Stimulated activated CD8-positive, alpha-beta memory T cell treated with anti-CD3 and anti-CD28 coated beads, Interleukin-15, amount 100 ng/mL, for 4 hours (primary cell): ENCODE measurements at places on chromosomes 7 and 10.

DNA sequence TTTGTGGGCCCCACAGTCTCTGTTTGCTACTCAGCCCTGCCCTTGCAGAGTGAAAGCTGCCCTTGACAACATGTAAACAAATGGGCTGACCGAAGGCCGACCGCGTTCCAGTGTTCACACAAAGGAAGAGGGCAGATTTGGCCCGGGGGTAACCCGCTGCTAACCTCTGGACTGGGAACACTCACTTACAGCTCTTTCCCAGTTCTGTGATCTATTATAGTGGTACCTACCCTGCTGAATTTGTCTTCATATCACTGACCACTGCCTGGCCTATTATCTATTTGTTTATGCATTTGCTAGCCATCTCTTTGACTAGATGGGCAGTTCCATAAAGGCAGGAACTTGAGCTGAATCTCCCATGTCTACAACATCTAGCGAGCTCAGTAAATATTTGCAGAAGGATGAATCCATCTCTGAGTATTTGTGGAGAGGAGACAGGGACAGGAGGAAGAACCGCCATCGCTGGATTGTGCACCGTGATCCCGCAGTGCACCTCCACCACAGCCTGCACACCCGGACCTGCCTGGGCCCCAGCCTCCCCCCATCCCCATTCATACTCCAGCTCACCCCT lies 15.2 kb downstream of the SLC29A3 start:
- DNase-seq = no peak

DNA sequence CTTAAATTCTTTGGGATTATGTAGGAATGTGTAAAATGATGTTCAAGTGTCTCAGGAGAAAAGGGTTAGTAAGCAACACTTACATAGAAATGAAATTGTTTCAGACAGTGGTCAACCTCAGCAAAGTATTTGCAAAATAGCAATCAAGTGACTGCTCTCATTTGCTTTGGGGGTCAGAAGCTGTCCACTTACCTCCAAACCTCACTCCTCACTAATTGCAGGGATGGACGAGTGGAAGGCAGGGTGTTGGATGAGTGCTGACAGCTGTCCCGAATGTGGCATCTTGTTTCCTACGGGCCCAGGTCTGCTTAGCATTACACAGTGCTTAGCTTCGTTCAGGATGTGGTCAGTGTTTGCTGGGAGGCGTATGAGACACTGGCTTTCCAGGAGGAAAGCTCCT lies 437.0 kb downstream of the SUGCT start:
- no peak for DNase-seq

GRCh38 chr7:128759242-128759641 lies 16.4 kb downstream of the OPN1SW start:
- no peak for DNase-seq

DNA sequence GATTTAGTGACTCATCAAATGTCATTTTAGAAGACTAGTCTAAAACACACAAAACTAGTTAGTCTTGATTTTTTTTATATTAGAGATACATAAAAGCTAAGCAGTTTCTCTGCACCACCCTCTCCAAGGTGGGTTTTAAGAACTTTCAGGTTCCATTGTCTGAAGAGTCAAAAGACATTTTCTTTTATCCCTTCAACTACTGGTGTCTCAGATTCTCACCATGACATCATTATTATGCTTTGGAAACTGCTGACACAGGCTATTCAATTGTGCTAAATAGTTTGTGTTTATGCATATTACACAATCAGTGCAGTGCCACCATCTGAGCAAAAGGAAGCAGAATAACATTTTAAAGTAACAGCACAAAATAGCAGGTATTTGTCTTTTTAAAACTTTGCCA lies 52.2 kb downstream of the IGF2BP3 start:
- DNase-seq = no peak

DNA sequence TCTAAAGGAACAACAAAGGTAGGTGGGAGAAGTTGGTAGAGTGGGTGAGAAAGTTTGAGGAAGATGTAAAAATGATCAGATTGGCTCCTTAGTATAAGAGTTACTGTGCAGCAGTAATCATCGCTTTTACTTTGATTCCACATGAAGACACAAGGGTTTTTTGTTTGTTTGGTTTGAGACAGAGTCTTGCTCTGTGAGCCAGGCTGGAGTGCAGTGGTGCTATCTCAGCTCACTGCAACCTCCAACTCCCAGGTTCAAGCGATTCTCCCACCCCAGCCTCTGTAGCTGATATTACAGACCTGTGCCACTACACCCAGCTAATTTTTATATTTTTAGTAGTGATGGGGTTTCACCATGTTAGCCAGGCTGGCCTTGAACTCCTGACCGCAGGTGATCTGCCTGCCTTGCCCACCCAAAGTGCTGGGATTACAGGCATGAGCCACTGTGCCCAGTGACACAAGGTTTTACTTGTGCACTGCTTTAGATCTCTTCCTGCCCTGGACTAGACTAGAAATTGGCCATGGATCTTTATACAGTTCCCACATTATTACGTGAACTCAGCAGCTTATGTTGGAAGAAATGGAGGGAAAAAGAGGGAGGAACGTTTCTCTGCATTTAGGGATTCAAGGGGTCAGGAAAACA lies 10.7 kb downstream of the LUC7L2 start:
- DNase-seq = no peak

DNA sequence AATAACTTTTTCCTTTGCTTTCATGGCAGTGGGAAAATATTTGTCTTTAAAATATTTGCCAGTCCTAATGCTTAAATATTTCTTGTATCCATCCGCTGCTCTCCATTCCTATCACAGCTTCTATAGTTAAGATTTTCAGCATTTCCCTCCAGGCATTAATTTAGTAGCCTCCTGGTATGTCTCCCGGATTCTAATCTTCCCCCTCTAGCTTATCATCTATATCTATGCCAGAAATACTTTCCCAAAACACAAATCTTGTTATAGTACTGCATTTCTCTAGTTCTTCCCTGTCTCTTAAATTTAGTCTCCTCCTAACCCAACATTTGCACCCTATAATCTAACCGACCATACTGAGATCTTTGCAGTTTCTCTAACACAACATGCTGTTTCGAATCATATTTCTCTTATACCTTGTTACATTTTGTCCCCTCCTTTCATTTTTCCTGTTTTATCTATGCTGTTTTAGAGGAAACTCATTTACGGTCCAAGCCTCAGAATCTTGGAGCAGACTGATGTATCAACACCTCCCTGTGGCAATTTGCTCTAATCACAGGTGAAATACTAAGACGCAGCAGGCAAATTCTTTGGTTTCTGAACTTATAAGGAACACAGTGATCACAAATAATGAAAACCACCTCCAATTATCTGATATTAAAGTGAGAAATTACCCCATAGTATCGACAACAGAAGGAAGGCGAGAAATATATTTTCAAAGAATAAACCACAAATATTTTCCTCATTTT lies 10.3 kb downstream of the CNTNAP2 start:
- DNase-seq = no peak

GRCh38 chr10:115974816-115975430 lies 298.1 kb downstream of the GFRA1 start:
- no peak for DNase-seq

DNA sequence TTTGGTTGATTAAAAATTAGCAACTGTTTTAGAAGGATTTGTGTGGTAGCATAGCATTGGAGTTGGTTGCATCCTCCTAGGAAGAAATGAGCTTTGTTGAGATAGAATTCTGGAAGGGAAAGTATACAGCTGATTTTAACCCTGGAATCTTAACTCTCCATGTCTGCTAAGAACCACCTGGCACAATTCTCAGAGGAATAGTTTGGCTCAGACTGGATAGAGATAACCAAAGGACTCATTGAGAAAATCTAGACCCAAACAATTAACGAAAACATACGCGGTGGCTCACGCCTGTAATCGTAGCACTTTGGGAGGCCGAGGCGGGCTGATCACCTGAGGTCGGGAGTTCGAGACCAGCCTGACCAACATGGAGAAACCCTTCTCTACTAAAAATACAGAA lies 99.1 kb upstream of the AOAH start:
- no peak for DNase-seq

GRCh38 chr10:75247797-75248196 lies 12.0 kb upstream of the COMTD1 start:
- DNase-seq = no peak

DNA sequence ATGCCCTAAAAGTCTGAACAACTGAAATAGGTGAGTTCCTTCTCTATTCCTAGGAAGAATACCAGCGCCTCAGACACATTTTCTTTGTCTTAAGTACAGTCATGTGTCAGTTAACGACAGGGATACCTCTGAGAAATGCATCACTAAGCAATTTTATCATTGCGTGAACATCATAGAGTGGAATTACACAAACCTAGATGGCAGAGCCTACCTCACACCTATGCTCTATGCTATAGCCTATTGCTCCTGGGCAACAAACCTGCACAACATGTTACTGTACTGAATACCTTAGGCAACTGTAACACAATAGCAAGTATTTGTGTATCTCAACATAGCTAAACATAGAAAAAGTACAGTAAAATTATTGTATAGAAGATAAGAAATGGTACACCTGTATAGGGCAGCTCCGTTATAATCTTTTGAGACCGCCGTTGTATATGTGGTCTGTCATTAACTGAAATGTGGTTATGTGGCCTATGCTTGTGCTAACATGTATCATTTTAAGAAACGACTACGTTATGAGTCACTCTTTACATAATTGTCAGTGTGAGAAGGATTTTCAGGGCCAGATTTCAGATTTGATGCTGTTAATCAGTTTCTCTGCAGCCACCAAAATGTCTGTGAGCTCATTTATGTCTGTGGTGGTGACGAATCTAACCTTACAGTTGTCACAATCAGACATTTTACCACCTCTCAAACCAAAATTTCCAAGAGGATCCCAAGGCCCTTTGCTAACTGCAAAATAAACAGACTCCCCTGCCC lies 66.1 kb upstream of the STK17A start:
- DNase-seq = no peak

GRCh38 chr7:40828686-40829600 lies 694.1 kb downstream of the SUGCT start:
- DNase-seq = no peak

DNA sequence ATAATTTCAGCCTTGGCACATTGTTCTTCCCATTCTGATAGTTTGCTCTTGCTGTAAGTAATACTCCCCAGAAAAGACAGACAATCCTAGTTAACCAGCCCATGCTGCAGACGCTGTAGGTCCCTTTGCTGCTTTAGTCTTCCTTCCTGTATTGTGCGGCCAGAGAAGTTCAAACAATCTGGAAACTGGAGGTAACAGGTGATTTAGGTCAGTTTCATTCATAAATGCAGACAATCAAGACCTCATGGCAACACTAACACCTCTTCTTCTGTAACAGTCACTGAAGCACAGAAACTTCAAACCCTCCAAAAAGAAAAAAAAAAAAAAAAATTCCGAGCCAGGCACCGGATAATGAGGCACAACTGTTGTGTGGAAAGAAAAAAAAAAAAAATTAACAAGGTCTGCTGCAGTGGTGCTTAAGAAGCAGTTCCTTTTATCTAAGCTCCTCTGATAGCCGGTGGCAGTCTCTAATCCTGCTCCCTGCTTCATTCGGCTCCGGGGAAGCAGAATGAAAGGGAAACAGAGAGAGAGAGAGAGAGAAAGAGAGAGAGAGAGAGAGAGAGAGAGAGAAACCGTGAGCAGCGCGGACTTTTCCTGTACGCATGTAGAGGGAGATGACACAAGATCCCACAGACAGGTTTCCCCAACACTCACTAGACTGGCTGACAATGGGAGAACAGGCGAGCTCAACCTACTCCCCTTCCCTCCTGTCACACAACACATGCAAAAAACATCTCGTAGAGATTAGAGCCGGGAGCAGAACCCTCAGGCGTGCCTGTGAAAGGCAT lies at the start of gene SEMA3A:
Gene SEMA3A (minus strand): TSS at position 306 of the 788 bp plus-strand sequence. CDS start 203 bp downstream, at position 103.
- DNase-seq = no peak

DNA sequence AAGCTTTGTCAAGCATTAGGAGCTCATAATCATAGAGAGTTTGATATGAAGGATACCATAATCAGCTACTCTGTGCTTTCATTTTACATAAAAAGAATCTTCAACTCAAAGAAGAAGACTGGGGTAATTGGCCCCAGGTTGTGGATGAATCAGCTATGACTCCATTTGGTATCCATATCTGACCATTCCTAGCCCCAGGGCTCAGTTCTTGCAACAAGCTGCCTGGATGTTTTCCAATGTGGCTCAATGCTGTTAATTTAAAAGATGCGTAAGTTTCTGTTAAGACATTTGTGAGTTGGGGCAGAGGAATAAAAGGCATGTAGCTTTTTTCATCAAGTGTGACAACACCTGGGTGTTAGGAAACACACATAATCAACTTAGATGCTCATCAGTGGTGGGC lies 951.1 kb downstream of the NRG3 start:
- DNase-seq = no peak

- no peak for DNase-seq
Measured at GRCh38 chr10:132884691-132885271, 57.6 kb downstream of the CFAP46 start.

GRCh38 chr10:21689881-21690280 lies 155.8 kb downstream of the MLLT10 start:
- DNase-seq = no peak

- no peak for DNase-seq
Measured at GRCh38 chr7:69782917-69783684, 184.8 kb downstream of the AUTS2 start.

DNA sequence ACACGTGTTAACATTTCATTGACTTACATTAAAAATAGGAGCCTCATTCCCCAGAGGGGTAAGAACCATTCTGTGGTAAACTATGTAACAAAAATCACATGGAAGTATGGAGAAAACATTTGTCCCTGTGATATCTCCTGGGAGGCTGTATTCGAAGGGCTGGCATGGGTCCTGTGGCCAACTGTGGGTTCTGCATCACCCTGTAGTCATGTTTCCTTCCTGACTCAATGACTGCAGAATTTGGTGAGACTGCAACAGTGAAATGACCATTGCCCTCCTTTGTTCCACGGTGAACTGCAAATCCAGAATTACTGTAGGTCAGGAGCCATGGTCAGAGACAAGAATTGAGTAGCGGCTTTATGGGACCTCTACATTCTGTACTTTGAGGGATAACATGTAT lies 3.6 kb upstream of the ZEB1 start:
- no peak for DNase-seq

- DNase-seq = peak; percentile 63
Measured at GRCh38 chr7:322111-322671, 32.2 kb downstream of the FOXL3 start.

DNA sequence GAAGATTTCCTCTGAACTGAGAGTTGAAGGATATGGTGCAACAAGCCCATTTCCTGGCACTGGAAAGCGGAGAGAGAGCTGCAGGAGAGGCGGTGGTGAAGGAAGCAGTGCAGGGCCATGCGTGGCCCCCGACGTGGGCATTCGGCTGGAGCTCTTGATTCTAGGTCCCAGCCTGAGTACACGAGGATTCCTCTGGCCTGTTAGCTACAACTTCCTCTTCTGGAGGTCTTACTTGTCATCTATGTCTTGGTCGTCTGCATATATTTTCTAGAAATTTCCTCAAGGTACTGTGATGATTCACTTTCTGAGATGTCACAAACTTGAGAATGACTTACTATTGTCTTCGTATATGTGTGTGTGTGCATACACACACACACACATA lies 59.2 kb upstream of the JAZF1 start:
- no peak for DNase-seq
